ENCODE measurements at places on chromosomes 2 and 18.

DNA sequence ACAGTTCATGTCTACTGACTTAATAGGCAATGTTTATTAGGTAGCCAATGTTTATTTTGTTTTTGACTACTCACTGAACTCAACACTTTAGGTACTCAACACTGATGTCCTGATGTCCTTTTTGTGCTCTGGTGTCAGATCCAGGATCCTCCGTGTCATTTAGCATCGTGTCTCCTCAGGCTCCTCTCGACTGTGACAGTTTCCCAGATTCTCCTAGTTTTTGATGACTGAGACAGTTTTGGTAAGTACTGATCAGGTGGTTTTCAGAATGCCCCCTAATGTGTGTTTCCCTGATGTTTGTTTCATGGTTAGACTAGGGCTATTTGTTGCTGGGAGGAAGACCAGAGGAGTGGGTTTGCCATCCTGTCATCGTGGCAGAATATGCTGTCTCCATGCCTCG, 719.7 kb upstream of the SOX11 start:
- DNase-seq = no peak

DNA sequence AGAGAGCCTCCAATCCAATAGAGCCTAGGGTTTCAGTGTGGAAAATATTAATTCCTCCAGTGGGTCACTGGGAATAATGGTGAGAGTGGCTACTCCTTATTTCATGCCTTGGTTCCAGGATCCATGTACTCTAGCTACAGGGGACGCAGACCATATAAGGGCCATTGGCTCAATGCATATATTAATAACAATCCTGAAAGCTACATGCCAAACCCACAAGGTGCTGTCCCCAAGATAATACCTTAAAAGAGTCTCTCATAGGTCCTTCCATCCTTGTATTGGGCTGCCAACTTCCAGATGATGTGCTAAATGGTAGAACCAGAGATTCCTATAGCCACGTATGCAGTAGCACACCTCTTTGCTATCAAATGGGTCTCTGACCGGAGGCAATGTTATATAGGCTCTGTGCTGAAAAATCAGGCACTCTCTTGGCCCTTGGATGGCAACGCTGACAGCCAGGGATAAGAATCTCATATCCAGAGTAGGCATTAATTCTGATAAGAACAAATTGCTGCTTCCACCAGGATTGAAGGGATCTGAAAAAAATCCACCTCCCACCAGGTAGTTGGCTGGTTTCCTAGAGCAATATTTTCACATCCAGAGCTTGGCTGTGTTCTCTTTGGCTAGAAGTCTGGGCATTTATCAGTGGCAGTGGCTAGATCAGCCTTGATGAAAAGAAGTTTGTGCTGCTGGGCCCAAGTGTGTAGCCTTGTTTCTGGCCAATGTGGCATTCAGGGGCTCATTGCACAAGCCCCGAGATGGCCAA, 218.1 kb upstream of the MGAT5 start:
- no peak for DNase-seq

- no peak for DNase-seq
Measured at GRCh38 chr2:50395605-50396297, 636.2 kb downstream of the NRXN1 start.

GRCh38 chr2:55809875-55810621, 113.5 kb downstream of the EFEMP1 start:
- no peak for DNase-seq

DNA sequence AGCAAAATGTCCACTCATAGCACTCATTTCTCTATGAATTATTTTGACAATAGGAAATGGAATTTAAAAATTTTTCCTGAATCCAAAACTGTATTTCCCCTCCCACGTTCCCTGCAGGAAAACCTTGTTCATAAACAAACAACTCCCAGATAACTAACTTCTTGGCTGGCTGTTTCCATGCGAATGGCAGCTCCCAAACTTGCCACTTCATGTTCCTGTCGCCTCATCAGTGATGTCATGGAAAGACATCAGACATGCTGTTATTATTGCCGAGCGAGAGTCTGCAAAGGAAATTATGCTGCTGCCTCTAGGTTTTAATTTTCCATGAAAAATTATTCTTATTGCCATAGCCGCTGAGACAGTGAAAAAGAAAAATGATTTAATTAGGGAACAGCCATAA, 117.0 kb upstream of the RIOK3 start:
- DNase-seq = no peak

DNA sequence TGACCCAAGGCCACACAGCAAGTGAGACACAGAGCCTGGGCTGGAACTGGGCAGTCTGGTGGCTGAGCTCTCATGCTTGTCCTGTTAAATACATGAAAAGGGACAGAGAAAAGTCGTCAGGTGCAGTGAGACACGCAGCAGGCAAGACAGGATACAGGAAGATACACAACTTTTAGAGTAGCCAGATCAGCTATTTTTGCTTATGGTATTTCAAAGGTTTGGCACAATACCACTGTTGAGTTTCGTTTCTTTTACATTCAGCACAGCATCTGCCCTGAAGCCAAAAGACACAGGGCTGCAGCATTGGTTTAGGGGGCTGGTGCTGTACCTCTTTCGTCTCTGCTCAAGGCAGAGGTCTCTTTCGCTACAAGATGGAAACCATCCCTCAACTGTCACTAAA, 14.0 kb downstream of the FHL2 start:
- DNase-seq = no peak

Data from stimulated activated CD4-positive, alpha-beta T cell treated with anti-CD3 and anti-CD28 coated beads, Interleukin-12 subunit alpha, Interleukin-12 subunit beta, amount 100 ng/mL, for 24 hours (primary cell).